Activated naive CD8-positive, alpha-beta T cell treated with anti-CD3 and anti-CD28 coated beads, Interleukin-2, amount 10 ng/mL, durations not matched to agents 7 days and 5 days (primary cell): ENCODE measurements at places on chromosomes 3 and 15. TPM values are rescaled to one million over a fixed set of nuclear protein-coding genes. Genes with fewer than 3 reads are reported as not detected.
A peak's percentile ranks its signal among the peaks of the same experiment; 100 is the strongest.

DNA sequence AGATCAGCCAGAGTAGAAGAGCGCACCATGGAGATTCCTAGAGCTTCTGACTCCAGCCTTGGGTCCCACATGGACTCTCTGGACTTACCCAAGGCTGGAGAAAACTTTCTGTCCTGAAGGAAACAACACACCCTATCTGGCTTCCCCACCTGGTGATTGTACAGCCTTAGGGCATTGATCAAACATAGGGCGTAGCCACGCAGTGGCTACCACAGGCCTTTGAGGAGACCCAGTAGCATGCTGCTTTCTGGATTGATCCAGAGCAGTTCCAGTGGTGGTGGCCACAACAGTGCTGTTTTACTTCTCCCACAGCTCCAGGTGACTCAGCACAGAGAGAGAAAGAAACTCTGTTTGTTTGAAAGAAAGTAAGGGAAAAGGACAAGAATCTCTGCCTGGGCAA lies 23.5 kb downstream of the PYDC2 start:
- H3K4me1 ChIP-seq = no peaks in the 10 kb centered on the region
- H3K27ac ChIP-seq = no peak overlapping the region
- no peaks in the 10 kb centered on the region for H3K36me3 ChIP-seq
- no peak for DNase-seq
- no peak overlapping the region for H3K4me3 ChIP-seq

GRCh38 chr3:178275793-178276192 lies 260.4 kb upstream of the KCNMB2 start:
- no peak overlapping the region for H3K4me3 ChIP-seq
- no peak overlapping the region for H3K27ac ChIP-seq
- H3K27me3 ChIP-seq = no peaks in the 10 kb centered on the region
- H3K36me3 ChIP-seq = no peaks in the 10 kb centered on the region
- DNase-seq = no peak
- no peaks in the 10 kb centered on the region for H3K4me1 ChIP-seq

- DNase-seq = no peak
- H3K36me3 ChIP-seq = peaks cover 7% of the 10 kb centered on the region
- peak overlapping the region; percentile 46 for H3K27ac ChIP-seq
- peaks cover 30% of the 10 kb centered on the region for H3K4me1 ChIP-seq
- H3K27me3 ChIP-seq = no peaks in the 10 kb centered on the region
These were observed 31.8 kb downstream of the MGA start for GRCh38 chr15:41692049-41692448.

ZNF662 gene
- total RNA-seq = 2.2 TPM
